Left renal pelvis (tissue), 4 donors: ENCODE measurements at places on chromosomes 4 and X. TPM values are rescaled to one million over a fixed set of nuclear protein-coding genes. Genes with fewer than 3 reads are reported as not detected.
A peak's percentile ranks its signal among the peaks of the same experiment; 100 is the strongest.

DNA sequence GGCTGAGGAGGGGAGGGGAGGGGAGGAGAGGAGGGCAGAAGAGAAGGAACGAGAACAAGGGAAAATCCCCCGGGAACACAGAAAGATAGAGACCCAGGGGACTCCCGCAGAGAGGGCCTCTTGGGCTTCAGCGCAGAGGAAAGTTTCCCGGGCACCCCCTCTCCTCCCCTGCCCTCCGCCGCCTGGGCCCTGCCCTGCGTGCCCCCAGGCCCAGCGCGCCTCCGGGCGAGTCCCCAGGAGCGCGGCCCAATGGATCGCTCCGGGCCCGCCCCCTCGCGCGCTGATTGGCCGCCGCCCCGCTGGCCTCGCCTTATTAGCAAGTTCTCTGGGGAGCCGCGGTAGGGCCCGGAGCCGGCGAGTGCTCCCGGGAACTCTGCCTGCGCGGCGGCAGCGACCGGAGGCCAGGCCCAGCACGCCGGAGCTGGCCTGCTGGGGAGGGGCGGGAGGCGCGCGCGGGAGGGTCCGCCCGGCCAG is at the start of gene MSX1:
MSX1 (plus strand) TSS at position 341 of the 474 bp plus-strand sequence. CDS start 235 bp downstream, outside the sequence.
- DNase-seq = peak; percentile 59

BMPR1B gene
- 6.7 TPM for polyA plus RNA-seq

TACC3 gene
- polyA plus RNA-seq = 39.7 TPM

THAP6 gene
- polyA plus RNA-seq = 23.0 TPM

- no peak for DNase-seq
Measured at GRCh38 chr4:140090215-140090731, 63.7 kb downstream of the MAML3 start.

GRCh38 chr4:112514647-112515197 is 1.3 kb downstream of the NEUROG2 start:
- no peak for DNase-seq

DNA sequence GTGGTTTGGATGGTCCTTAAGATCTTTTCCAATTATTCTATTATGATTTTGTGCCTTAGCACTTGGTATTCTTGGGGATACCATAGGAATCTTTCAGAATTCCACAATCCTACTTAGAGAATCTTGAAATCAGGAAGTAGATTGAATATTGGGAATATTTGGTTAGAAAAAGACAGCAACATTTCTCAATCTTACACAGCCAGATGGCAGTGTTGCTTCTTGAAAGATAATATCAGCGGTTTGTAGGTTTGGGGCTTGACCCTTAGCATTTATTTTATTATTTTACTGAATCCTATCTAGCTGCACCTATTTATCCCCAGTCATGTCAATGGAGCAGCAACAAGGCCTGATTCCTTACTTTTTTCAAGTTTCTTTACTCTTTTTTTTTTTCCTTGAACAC is 28.6 kb downstream of the MAGEB1 start:
- no peak for DNase-seq

PLAC8 gene
- 1.9 TPM for polyA plus RNA-seq

STPG2 gene
- polyA plus RNA-seq = 0.57 TPM

PABPC1L2B gene
- polyA plus RNA-seq = not detected

GRCh38 chrX:13239272-13239671 is 80.6 kb downstream of the ATXN3L start:
- DNase-seq = no peak

DNA sequence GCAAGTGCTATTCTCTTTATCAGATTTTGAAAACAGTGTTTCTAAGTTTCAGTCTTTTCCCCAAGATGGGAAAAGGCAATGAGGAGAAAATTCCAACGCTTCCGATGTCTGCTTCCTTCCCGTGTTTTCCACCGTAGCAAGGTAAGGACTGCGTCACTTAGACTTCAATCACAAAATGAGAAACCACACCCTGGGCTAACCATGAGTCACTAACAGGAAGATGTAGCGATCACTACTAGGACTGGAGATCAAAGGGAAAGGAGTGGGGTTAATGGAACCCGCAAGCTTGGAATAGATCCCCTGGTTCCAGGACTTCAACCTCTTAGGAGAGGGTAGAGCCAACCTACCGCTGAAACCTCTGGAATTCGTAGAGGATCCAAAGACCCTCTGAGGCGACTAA is 250.7 kb upstream of the ZFP42 start:
- no peak for DNase-seq

GRCh38 chrX:54182194-54182863 is 725 bp downstream of the FAM120C start:
- no peak for DNase-seq

- DNase-seq = no peak
Measured at GRCh38 chr4:95188701-95189370, 359.9 kb downstream of the UNC5C start.

- DNase-seq = no peak
Measured at GRCh38 chr4:130479674-130480073, 1383.7 kb downstream of the C4orf33 start.

DNA sequence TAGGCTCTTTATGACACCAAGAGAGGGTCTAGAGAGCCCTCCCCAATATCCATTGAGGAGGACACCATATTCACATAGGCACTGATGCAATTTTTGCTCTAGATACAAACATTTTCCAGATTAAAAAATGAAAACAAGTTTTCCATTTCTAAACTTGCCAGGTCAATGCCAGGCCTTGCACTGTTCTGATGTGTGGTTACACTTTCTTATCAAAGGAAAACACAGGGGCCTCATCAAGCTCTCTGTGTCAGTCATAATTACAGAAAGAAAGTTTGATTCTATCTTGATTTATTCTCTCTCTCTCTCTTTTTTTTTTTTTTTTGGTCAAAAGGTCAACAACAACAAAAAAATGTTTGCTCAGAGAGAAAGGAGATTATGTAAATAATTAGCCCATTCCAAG is 80.2 kb upstream of the ACSL4 start:
- no peak for DNase-seq

GRCh38 chrX:139121616-139122286 is 408.8 kb upstream of the F9 start:
- no peak for DNase-seq

DNA sequence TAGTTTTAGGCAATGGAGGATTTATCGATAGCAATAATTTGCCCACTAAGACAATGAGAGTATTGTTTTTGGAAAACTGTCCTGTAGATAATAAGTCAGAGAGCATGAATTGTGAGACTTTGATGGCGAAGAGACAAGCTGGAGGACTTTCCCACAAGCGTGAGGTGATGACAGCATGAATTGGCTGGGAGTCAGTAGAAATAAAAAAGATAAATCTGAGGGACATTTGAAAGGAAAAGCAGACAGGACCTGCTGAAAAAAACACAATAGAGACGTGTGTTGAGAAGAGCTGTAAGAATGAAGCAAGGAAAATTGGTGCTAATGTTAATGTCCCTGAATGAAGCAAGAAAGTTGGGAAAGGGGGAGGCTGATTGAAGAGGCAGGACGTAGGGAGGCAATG is 233.5 kb downstream of the DCTD start:
- DNase-seq = no peak

DNA sequence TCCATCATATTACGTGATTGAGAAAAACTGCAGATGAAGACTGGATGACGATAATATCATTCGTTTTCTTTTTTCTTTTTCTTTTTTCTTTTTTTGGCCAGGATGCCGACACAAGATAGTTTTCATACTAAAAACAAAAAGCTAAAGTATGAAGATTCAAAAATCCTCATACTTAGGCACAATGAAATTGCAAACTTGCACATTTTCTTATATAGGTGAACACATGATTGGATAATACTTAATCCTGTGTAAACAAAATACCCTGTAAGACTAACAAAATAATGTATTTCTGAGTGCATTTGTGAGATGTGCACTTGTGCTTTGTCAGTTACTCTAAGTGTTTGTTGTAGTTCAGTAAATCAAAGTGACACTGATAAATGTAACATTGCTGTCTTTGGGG is 568.9 kb downstream of the ANKRD50 start:
- no peak for DNase-seq

DNA sequence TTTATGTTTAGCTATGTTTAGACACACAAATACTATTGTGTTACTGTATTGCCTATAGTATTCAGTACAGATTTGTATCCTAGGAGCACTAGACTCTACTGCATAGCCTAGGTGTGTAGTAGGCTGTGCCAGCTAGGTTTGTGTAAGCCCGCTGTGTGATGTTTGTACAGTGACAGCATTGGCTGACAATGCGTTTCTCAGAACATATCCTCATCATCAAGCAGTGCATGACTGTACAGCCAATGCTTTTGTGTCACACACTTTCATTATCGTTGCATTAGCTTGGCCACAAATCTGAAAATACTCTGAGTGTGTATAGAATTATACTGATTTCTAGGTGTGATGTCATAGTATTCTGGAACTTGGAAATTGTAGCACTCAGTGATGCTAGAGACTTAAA is 63.4 kb downstream of the CLDN34 start:
- no peak for DNase-seq

- DNase-seq = no peak
Measured at GRCh38 chr4:6873291-6873690, 36.3 kb upstream of the TBC1D14 start.

GRCh38 chrX:50815120-50815519 is 1.1 kb upstream of the SHROOM4 start:
- DNase-seq = no peak

DNA sequence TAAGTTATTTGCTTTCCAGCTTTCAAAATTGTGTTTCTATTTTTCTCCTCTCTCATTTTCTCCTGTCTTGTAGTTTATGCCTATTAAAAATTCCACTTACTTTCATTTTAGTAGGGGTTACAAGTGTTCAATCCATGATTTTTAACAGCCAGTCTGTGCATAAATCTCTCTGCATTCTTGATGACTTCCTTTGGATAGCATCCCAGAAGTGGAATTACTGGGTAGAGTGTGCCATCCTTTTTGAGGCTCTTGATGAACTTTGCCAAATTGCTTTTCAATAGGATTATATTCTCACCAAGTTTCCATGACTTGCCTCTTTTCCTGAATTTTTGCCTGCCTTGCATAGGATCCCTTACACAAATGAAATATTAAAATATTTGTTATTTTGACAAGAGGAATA is 58.5 kb downstream of the DIPK2B start:
- DNase-seq = no peak

- DNase-seq = no peak
Measured at GRCh38 chrX:118577041-118577440, 81.4 kb downstream of the DOCK11 start.

NLGN4X gene
- polyA plus RNA-seq = 27.0 TPM

ENPEP gene
- 29.6 TPM for polyA plus RNA-seq

GPR34 gene
- 12.8 TPM for polyA plus RNA-seq

- DNase-seq = no peak
Measured at GRCh38 chr4:136395212-136395722, 1137.0 kb downstream of the PCDH18 start.

- DNase-seq = no peak
Measured at GRCh38 chr4:188661502-188661901, 522.3 kb downstream of the TRIML1 start.

DNA sequence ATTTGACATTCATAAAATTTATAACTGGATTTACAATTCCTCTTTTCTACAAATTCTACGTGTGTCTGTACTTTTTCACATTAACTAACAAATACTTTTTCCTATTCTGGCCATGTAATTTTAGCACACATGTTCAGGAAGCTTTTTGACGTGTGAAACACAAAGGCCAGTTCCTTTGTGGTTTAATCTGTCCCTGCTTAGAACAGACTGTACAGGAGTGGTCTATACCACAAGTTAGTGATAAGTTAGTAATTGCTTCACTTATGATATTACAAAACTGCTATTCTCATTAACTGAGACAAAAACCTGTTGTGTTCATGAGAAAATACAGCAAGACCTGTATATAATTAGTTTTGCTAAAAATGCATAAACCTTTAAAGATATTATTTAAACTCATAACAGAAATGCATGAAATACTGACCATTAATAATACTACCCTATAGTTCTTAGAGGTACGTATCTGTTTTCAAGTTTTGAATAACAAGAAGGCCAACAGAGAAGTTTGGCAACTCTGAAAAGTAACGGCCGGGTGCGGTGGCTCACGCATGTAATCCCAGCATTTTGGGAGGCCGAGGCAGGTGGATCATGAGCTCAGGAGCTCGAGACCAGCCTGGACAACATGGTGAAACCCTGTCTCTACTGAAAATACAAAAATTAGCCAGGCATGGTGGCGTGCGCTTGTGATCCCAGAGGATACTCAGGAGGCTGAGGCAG is 13.7 kb upstream of the AREG start:
- DNase-seq = no peak

FHIP1A gene
- polyA plus RNA-seq = 7.1 TPM

BMX gene
- 0.50 TPM for polyA plus RNA-seq

GABRQ gene
- 2.0 TPM for polyA plus RNA-seq

DNA sequence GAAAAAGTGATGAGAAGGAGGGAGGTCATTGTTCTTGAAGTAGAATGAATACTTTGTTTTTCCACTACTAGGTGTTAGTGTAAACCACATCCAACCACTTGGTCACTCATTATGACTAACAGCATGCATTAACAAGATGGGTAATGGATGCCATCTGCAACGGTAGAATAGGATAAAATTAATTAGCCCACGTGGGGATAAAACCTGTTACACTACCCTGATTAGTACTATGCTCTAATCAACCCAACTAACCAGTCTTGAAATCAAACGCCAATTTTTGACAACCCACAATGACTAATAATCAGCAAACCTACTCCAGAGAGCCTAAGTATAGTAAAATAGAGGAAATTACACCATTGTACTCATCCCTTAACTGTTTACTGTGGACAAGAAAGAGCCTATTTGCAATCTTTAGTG is 93.4 kb upstream of the MCF2 start:
- DNase-seq = no peak
